ENCODE measurements at places on chromosomes 3 and 15.

DNA sequence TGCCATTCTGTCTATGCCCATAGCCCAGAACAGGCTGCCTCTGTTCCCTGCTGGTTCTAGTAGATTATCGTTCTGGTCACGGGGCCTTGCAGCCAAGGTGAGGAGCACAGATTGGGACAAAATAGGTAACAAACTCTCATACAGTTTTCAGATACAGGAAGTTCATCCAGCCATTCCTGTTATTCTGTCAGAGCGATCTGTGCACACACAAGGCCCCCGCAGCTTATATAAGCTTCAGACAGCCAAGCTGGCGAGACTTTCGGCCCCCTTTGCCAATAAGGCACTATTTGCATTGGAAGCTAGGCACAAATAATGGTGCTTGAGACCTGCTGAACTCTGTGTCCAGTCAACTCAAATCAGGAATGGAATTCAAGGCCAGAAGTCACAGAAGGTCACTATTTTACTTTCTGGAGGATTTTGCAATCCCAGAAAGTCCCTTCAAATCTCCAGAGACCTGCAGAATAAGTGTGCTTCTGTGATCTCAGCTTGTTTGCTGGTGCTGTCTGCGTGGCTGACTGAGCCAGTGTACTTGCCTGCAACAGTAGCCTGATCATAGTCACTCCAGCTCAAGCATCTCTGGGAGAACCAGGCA, 69.4 kb downstream of the BFSP2 start:
- no peak for DNase-seq

DNA sequence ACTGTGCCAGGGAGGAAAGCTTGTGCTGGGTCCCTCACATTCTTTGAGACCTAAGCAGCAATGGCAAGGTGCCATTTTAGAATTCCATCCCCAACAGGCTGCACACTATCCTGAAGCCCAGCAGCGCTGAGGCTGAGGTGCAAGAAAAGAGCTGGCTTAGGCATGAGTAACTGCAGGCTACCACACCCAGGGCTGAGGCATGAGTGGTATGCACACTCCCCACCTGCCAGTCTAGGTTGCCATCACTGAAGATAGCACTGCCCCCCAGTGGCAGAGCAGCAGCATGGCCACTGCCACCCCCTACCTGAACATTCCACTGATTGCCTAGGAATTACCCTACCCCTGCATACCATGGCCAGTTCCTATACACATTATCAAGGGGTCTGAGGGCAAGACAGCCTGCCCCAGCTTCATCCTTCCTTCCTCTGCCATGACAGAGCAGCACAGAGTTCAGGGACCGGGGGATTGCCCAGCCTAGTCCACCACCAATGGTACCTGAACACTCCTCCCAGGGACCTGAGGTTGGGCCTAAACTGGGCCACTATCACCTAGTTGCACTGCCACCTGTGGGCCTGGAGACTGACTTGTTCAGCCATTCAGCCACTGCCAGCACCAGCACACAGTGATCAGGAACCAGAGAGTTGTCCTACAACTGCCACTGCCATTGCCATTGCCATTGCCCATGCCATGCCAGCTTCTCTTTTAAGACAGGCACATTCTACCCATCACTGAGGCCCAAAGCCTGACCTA, 129.8 kb downstream of the SATB1 start:
- peak; percentile 88 for DNase-seq

GRCh38 chr3:108818404-108818803, 4.2 kb upstream of the TRAT1 start:
- no peak for DNase-seq

DNA sequence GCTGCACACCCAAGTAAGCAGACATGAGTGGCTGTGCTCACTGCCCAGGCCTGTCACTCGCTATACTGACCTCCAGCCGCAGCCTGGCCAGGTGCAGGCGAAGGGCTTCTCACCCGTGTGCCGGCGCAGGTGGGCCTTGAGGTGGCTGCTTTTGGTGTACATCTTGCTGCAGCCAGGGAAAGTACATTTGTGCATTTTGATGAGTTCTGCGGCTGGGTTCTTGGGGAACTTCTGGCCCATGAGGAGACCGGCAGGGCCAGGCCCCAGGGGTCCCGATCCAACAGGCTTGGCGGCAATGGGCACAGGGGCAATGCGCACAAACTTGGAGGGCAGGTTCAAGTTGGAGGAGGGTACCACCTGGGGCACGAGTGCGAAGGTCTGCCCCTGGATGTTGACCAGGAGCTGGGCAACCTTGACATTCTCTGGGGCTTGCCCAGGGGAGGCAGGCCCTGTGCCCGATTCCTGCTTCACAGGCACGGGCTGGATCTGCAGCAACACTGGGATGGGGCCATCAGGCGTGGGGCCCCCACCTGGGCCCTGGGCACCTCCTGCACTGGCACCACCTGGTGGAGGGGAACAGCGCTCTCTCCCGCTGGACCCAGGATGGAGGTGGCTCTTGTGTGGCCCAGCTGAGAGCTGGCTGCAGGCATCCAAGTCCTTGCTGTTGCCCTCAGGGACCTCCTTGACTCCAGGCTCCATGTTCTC, 5.3 kb downstream of the KLF15 start:
- DNase-seq, result no peak

DNA sequence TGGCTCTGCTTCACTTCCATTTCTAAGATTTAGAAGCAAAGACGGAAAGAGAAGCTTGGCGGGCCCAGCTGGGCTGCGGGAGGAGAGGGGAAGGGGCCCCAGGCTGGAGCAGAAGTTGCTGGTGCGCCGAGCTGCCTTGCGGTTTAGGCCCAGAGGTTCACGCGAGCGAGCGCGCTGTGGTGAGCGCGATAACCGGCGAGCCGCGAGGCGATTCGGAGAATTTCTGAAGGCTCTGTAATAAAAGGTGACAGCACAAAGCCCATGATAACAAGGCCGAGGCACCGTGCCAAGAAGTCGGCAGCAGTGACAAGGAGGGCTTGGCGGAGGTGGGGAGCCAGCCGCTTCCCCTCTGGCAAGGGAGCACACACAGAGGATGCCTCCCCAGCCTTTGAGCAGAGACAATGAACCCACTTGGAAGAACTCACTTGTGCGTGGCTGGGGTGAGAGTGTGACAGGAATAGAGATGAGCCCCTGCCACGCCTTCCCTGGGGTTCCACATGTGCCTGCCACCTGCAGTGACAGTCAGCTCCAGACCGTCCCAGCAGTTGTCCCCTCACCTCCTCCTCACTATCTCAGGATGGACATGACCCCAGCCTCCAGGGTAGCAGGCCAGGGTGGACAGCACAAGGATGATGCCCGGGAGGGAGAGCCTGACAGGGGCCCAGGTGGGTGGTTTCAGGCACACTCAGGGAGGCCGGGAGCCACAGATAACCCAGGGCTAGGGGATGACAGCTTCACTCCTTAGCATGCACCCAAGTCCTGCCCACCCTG, 315.2 kb downstream of the UACA start:
- DNase-seq, result no peak

DNA sequence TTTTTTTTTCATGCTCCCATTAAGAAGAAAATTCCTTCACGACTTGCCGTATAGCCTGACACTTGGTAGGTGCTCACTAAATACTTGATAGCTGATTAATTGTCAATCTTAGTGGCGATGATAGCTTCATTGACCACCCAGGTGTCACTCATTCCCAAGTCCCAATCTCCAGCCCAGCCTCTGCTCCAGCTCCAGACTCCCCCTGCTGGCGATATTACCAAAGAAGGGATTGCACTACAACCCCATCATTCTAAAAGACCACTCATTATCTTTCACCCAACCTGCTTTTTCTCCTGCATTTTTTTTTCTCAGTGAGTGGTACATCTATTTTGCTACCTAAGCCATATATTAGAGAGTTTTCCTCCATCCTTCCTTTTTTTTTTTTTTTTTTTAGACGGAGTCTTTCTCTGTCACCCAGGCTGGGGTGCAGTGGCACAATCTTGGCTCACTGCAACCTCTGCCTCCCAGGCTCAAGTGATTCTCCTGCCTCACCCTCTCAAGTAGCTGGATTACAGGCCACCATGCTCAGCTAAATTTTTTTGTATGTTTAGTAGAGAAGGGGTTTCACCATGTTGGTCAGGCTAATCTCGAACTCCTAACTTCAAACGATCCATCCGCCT, 19.5 kb upstream of the COMMD2 start:
- DNase-seq, result peak; percentile 33

DNA sequence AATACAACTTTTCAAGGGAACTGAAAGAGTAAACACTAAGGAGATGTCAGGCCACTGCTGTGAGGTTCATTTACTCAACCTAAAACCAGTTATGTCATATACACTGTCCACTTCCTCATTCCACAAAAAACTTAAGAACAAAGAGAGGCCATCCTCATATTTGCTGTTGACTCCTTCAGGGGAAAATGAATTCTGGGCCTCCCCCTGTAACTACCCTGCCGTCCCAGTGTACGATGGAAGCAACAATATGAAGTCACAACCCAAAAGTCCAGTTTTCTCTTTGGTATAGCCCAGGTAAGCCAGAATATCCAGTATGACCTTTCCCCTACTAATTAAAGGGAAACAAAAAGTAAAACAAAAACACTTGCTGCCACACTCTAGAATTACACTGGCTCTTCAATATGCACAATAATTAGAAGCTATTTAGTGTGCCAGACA, 16.2 kb downstream of the CEP152 start:
- peak; percentile 47 for DNase-seq

GRCh38 chr3:15300323-15301078, 31.9 kb downstream of the SH3BP5 start:
- peak; percentile 71 for DNase-seq

DNA sequence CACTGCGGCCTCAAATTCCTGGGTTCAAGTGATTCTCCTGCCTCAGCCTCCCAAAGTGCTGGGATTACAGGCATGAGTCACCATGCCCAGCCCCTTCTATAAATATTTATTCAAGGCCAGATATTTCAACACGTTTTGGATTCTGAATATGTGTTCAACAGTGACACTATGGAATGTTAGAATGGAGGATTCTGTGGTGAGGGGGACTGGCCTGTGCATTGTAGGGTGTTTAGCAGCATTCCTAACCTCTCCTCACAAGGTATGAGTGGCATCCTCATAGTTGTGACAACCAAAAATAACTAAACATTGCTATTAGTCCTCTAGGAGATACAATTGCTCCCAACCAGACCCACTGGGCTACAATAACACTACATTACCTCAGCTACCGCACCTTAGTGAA, 104.0 kb upstream of the ATP10A start:
- peak; percentile 26 for DNase-seq

DNA sequence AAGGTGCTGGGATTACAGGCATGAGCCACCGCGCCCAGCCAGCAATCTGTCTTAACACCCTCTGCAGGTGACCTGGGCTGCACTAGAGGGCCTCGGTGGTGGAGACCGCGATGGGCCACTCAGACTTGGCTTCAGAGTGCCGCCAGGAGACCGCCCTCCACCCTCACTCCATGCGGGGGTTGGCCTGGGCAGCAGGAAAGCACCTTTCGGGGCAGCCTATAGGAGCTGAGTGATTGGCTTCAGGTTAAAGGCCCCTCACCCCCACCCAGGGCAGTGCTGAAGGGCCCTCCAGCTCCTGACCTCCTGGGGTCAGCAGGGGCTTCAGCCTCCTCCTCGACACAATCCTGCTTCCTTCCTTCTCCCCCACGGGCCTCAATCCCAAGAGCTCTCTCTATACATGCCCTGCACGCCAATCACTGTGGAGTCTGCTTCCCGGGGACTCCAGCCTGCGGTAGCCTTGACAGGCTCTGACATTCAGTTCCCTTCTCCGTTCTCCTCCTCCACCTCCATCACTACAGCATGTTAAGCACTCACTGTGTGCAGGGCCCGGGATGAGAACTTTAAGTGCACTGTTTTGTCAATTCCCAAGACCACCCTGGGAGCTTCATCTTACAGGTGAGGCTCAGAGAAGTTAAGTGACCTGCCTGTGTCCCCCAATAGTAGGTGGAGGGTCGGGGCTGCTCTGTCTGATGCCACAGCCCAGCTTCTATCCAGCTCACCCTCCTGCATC, 225.3 kb downstream of the XXYLT1 start:
- DNase-seq, result no peak

DNA sequence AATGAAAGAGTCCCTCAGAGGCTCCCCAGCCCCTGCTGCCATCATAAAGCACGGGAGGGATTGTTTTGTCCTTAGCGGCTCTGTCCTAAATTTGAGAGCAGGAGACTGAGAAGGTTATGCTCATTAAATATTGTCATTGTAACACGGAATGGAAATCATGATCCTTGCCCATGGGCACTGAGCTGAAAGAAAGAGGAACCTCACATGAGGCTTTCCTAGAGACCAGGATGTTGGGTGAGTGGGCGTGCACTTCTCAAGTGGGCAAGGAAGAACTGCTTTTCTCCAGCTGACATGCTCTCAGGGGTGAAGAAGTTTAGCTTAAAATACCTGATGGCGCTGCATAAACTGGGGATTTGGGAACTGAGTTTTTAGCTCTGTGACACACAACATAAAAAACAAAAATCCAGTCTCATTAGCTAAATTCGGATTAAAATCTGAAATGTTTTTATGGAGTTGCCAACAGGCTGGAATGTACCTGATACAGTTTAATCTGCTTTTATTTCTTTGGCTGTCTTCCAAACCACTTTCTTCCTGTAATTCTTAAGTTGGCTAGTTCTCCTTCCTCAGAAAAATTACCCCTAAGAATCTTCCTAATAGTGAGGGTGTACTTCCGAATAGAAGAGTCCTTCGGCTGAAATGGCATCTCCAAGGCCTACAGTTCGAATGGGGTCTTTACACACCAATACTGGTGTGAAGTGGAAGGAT, 31.7 kb downstream of the ADPGK start:
- DNase-seq, result no peak

DNA sequence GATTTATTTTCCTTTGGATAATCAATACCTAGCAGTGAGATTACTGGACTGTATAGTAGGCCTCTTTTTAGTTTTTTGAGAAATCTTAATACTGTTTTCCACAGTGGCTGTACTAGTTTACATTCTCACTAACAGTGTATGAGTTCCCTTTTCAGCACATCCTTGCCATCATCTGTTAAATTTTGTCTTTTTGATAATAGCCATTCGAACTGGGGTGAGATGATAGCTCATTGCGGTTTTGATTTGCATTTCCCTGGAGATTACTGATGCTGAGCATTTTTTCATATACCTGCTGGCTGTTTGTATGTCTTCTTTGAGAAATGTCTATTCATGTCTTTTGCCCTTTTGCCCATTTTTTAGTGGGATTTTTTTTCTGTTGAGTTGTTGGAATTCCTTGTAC, 210.8 kb downstream of the CGGBP1 start:
- no peak for DNase-seq

DNA sequence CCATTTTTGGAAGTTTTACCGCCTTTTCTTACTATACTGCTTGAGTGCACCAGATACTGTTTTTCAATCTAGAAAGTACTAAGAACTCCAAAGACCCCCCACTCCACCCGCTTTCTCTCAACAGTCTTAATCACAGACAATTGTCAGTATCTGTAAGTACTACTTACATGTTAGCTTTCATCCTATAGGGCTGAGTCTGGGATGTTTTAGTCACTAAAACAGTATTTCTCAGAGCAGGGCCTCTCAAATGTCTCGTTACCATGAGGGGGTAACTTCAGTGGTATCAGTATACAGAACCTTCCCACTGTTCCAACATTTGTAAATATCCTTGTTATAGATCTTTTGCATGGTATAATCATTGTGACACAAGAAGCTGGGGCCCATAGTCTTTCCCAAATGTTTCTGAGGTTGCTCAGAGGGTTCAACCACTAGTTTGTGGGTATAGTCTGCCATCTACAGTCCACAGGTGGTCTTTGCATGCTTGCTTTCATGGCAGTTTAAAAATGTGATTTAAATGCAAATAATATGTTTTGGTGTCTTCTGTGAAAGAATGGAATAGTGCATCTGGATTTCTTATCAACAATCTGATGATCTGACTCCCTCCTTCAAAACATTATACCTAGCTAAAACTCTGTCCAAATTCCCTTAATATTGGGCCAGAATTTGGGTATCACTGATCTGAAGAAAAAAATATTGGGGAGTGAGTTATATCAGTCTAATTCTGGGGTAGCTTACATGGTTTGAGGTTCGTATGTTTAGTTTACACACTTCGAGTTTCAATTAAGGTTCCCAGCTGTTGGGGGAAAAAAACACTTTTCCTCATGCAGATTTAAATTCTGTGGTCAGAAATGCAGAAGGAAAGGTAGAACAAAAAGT, 18.0 kb upstream of the DNAJC13 start:
- peak; percentile 69 for DNase-seq
